NCI-H2107 (cell line): ENCODE measurements at places on chromosomes 5 and 9.

DNA sequence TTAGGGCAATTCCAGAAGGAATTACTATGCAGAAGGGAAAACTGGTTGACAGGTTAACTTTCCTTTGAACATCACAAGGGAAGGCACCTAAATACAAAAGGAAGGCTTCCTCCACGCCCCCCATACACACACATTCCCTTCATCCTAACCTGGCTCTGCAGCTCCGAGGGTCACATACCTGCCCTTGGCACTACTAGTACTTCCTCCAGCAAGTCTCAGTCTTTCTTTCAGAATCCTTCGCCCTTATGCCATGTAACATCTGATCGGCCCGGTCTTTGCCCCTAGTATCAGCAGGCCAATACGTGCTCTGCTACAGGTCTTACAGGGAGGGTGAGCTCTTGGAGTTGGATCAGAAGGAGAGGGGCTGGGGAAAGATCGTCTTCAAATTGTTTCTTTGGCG lies 1.6 kb upstream of the MARCHF6 start:
- DNase-seq = no peak

DNA sequence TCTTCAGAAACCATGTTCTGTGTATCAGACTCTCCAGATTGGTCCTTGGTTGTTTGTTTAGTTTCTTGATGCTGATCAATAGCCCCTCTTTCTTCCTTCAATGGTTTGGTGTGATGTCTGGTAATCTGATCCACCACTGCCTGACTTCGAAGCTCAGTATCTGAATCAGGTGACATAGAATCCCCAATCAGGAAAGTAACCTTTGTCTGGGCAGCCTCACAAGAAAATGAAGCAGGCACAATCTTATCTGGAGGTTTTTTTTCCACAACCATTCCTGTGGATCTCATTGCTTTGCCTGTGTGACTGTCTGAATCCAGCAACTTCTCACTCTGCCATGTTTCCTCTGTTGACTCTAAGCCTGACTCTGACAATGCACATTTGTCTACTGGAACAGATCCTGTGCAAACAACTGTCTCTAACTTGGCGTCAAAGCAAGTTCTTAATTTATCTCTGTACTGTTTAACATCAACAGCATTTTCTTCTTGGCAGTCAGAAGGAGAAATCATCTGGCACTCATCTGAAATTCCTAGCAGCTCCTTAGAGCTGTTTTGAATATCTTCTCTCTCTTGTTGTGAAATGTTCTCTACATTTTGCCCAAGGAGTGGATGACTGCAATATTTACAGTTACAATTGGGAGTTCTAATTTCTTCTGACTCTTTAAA lies 37.1 kb upstream of the RAPGEF6 start:
- DNase-seq = no peak

DNA sequence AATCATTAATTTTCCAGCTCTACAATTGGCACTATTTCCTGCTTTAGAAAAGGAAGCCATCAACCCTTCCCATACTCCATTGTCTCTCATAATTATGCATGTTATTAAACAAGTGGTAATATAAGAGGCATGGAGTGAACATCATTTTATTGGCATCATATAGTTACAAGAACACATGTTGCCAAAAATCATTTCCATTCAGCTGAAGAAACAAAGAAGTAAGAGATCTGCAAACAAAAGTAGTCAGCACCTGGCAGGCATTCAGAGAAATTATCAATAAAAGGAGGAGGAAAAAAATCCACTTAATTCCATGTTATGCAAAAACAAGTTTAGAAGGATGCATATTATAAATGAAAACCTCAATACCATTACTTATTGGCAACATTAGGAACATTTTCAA lies 1208.2 kb upstream of the C9orf72 start:
- no peak for DNase-seq

DNA sequence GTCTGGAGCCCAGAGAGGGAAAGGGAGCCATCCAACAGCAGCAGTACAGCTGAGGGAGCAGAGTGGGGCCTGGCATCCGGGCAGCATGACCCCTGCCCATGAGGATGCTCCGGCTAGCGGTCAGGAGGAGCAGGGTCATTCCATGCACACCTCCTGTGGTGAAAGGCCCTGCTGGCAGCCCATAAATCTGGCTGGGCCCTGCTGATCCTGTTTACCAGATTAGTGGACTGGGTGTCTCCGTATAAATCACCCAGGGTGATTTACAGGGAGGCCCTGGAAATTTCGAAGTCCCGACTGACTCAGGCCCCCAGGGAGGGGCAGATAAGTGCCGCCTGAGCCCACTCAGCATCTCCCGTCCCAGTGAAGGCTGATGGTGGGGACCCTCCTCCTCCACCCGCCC lies 117.6 kb upstream of the HAND1 start:
- no peak for DNase-seq

DNA sequence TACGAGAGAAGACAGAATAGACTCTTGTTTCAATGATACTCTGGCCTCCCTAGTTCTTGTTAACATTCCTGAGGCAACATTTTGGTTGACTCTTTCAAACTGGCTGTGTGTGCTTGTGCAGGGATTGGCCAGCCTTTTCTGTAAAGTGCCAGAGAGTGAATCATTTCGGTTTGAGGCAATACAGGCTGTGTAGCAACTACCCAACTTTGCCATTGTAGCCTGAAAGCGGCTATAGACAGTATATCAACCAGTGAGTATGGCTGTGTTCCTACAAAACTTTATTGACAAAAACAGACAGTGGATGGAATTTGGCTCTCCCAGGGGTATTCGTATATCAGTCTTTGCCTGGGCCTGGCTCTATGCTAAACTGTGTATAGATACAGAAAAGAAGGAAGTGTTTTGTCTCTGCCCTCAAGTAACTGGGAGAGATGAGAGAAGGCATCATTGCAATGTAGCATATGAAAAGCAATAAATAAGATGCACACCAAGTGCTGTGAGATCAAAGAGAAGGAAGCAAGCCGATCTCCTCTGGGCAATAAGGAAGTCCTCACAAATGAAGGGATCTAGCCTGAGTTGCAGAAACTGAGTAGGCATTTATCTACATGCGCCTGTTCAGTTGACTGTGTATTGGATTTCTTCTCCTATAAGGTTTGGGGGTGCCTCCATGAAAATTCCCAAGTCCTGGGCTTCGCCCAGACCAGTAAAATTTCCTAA lies 568.0 kb upstream of the KLF4 start:
- no peak for DNase-seq

DNA sequence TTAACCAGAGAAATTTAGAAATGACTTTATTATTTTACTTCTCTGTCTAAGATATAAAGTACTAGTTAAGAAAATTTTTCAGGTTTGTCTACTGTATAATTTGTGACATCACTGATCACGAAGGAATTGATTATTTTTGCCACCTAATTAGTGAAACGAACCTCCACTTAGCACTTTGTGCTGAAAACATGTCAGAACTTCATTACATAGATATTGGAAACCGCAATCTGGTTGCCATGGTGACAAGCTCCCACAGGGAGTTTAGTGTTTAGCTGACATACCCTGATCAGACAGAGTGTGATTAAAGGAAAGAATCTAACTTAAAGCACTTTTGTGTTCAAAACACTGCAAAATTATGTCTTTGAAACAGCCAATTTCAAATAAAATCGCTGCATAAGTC lies 668.4 kb upstream of the CCNG1 start:
- DNase-seq = no peak

DNA sequence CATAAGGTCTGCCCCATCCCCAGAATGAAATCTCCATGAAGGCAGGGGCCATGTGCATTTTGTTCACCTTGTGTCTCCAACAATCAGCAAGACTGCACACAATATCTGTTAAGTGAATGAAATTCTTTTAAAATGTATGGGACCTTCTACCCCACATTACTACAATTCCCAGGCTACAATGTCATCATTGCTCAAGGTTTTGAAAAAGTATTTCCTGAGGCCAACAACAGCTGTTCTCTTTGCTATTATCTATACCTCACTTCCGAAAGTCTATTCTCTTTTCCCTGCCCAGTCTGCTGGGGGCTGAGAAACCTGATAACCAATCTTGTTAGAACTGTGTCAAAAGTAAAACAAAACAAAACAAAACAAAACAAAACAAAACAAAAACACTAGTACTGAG lies 29.2 kb downstream of the HOMER1 start:
- DNase-seq = no peak

GRCh38 chr9:4344946-4345345 lies 45.1 kb upstream of the GLIS3 start:
- DNase-seq = no peak

DNA sequence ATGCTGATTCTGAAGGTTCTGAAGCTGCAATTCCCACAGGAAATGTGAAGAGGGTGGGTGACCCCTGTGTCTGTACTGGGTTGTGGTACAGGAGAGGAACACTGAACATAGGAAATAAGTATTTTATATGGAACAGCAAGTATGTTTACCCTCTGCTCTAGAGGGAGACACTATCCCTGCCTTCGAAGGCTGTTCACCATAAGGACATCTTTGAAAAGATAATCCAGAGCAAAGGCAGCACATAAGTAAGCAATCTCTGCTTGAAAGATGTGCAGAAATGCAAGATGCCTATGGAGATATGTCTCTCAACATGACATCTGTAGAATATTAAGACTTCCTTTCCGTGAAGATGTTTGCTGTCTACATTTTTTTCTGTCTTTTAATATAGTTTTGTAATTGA lies 184.4 kb upstream of the EFNA5 start:
- DNase-seq = no peak

GRCh38 chr5:127892467-127893207 lies 189.4 kb downstream of the CCDC192 start:
- no peak for DNase-seq

- no peak for DNase-seq
These were observed 126.1 kb downstream of the ESM1 start for GRCh38 chr5:54859316-54859715.

GRCh38 chr9:128768606-128769005 lies 3.1 kb downstream of the ZER1 start:
- DNase-seq = no peak

DNA sequence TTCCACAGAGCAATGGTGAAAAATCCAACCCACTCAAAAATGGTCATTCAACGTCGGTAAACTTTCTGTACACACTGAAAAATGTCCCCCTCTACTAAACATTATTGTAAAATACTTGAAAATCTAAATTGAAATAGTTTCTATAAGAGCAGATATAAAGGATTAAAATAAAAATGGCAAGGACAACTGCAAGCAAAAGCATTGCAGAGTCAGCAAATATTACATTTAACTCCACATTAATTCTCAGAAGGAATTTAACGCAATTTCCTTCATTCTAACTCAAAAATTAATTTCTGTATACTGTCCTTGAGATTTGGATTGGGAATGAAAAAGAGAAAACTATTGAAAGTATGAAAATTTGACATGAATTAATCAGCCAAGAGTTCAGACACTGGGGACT lies 64.4 kb upstream of the SSBP2 start:
- DNase-seq = no peak

GRCh38 chr5:91175708-91176107 lies 207.4 kb downstream of the ARRDC3 start:
- DNase-seq = no peak

DNA sequence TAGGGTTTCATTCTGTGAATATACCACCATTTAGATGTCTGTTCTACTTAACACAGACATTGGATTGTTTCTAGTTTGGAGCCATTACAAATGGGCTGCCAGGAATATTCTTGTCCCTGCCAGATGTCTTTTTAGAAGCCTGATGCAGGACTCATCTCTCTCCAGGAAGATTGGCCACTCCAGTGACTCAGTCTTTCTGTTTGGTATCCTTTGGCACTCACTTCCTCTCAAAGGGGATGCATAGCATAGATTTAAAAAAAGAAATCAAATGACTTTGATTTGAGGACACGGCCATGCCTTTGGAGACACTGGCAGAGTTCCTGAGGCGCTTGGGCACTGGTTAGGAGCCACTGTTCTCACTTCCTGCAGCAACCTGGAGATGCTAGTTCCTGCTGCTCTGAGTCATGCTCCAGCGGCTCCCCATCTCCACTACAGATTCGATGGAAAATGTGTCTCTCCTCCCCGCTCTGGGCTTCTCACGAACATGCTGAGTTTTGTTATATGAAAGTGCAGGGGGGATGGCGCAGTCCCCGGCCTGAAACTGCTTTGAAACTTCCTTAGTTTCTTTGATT lies 3.5 kb upstream of the ZNF366 start:
- no peak for DNase-seq

DNA sequence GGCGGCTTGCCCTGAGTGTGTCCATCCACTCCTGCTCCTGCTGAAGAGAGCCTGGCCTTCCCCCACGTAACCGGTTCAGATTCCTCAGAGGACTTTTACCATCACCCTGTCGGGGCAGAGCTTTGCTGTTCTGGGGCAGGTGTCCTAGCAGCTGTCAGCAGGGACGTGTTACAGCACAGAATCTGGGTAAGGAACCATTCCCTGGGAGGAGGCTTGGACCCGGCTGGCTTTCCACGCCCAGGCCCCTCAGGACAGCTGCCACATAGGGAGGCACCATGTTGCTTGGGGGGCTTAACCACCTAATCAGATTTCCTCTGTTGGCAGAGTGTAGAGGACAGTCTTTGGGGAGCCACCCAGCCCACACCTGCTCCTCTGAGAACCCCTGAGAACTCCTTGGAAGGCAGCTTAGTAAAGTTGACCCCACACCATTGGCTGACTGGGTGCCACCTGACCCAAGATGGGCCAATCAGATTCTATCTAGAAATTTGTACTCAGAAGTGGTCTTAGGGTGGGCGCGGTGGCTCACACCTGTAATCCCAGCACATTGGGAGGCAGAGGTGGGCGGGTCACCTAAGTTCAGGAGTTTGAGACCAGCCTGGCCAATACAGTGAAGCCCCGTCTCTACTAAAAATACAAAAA lies 23.3 kb upstream of the EEIG1 start:
- no peak for DNase-seq

GRCh38 chr9:138013836-138014562 lies 136.4 kb downstream of the CACNA1B start:
- no peak for DNase-seq

DNA sequence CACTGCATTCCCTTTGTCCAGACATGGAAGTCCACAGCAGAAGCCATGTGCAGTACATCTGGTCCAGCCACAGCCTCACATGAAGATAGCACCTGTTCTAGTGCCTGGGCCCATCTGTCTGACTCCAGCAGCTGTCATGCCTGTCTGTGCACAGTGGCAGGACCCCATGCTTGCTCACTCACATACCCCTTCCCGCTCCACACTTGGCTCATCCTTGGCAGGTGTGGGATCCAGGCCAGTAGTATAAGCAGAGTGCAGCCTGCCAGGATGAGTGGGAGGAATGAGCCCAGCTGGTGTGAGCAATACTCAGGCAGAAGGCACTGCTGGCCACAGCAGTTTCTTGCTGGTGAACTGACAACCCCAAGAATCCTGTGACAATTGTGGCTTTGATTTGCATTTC lies 168.0 kb downstream of the PRDM9 start:
- DNase-seq = no peak

DNA sequence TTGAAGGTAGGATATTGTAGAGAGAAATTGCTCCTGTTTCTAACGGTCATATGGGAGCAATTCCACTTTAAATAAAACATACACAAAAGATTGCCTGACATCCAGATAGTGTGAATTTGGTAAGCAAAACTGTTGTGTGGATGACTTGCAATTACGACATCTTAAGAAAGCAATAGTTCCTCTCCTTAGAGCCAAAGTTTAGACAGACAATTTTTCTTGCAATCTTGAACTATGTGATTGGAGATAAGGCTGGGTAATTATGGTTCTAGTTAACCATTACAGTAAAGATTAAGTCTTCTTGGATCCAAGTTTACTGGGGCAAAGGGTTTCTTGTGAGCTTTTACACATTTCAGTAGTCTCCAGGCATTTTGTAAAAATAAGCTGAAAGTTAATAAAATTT lies 1080.6 kb upstream of the CDH6 start:
- no peak for DNase-seq

- DNase-seq = no peak
These were observed 155.8 kb upstream of the SMIM23 start for GRCh38 chr5:171629628-171630349.

- no peak for DNase-seq
These were observed 26.0 kb downstream of the RLN2 start for GRCh38 chr9:5278486-5278885.

- DNase-seq = no peak
These were observed 8.6 kb upstream of the RAPGEF1 start for GRCh38 chr9:131748411-131748955.
